Smooth muscle cell of the pulmonary artery (primary cell): ENCODE measurements at places on chromosomes 1 and 21. TPM values are rescaled to one million over a fixed set of nuclear protein-coding genes. Genes with fewer than 3 reads are reported as not detected.

Gene LCE4A
- not detected in 2 replicates for total RNA-seq

Gene CAMSAP2
- 32.9 and 37.5 TPM in 2 replicates for total RNA-seq

Gene CAPZA1
- total RNA-seq: 136 and 173 TPM in 2 replicates

Gene DYRK3
- 22.3 and 28.2 TPM in 2 replicates for total RNA-seq

Gene C1orf210
- not detected in 2 replicates for total RNA-seq

Gene E2F2
- total RNA-seq: 0.13 and 0.39 TPM in 2 replicates
